BJ (cell line): ENCODE measurements at places on chromosomes 3 and 15.

- DNase-seq = no peak
Measured at GRCh38 chr15:63163217-63163616, 5.9 kb upstream of the RPS27L start.

DNA sequence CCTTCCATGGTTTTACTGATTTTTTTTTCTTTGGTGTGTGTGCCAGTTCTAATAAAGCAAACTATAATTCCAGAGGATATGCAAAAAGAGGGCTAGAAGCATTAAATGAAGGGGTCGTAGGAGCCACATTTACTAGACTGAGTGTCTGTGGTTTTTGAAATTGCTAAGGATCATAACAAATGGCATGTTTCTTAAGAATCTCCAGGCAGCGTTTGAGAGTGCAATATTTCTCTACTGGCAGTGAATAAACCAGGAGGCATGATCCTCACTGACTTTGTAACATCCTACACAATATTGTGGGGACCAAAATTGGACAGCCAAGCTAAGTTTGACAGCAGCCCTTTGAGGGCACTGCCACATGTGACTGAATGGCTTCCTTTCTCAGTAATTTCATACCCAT is 115.9 kb upstream of the CCNL1 start:
- DNase-seq = no peak

DNA sequence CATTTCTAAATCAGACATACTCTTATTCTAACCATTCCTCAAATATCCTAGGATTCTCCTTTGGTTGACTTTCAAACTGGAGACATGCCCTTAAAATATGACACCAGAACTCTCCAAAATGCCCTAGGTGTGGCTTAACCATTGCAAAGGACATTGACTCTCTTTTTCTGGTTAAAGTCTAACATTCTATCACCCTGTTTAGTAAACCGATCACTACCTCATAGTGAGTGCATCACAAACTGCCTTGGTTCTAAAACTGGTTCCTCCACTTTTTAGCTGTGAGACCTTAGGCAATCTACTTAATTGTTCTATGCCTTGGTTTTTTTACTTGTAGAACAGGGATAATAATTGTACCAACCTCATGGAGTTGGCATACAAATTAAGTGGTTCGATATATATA is 224.3 kb downstream of the CDIN1 start:
- DNase-seq = no peak

DNA sequence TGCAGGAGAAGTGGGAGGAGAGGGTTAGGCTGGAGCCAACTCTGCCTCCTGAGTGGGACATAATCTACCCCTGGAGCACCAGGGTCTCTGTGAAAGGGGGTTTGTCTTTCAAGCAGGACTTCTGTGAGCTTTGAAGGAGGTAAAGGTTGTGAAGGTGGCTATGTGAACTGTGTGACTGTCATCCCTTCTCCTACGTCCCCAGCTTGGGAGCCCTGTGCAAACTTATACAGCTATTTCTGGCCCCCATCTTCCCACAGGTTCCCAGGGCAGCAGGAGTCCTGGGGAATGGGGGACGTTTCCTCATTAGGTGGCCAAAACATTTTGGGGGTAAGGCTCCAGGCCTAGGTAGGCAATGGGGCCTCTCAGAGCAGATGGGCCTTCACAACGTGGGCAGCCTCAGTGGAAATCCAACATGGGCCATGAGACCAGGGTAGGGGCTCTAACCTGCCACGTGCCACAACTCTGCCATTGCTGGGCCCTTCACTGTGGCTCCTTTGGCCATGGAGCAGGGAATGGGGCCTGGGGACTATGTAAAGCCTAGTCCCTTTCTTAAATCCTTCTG is 3.5 kb downstream of the VIPR1 start:
- DNase-seq = no peak

DNA sequence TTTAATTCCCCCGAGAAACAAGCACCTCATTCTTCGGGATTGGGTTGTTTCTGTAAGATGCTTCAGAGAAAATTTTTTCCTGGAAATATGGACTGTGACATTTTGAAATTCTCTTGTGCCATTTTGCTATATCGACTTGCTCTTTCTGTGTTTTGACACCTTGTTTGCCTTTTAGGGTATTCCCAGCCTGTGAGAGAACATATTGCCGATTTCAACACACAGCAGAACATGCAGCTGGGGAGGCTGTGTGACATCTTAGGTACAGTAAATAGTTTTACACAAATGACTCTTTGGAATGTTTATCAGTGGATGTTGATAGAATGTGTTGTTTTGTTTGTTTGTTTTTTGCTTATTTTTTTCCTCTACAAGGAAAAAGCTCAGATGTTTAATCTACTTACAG is 130.2 kb downstream of the IQCH start:
- no peak for DNase-seq

GRCh38 chr3:2589336-2589969 is 490.8 kb downstream of the CNTN4 start:
- no peak for DNase-seq

DNA sequence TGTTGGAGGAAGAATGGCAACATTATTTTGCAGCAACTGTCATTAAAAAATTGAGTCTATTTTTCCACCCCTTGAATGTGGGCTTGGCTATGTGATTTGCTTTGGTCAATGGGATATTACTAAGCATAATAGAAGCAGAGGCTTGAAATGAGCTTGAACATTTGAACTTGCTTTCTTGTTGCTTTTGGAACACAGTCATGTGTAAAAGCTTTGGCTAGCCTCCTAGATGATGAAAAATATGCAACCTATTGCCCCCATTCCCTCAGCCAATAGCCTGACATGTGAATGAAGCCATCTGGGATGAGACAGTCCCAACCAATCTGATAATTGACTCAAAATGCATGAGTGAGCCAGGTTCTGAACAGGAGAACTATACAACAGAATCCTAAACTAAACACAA is 78.4 kb downstream of the PLSCR2 start:
- DNase-seq = peak; percentile 77

GRCh38 chr15:52652984-52653383 is 26.2 kb downstream of the ATOSA start:
- DNase-seq = peak; percentile 44

- DNase-seq = no peak
Measured at GRCh38 chr3:190013943-190014924, 106.5 kb downstream of the P3H2 start.

DNA sequence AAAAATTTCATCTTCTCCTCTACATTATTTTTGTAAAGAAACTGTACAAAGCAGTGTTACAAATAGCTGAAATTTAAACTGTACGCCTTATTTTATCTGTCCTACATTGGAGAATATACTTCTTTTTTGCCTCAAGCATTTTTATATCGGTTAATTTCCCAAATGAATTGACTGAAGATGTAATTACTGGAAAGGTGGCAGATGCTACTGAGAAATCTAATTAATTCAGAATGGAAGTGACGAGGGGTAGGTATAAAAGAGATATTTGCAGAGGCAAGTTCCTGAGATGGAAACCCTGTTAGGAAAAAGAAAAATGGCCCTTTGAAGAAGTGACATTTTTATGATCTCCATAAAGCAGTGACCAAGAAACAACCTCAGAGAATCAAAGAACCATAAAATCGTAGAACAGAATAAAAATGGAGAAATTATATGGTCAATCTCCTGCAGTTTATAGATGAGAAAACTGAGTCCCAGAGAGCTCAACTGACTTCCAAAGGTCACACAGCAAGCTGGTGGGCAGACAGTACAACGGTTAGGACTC is 20.4 kb downstream of the RUVBL1 start:
- DNase-seq = no peak

- no peak for DNase-seq
Measured at GRCh38 chr3:195583831-195584542, at the start of gene APOD. Gene APOD, minus strand, starts transcription at chr3:195583940. Its CDS starts 4,479 bp downstream, at chr3:195579461.

DNA sequence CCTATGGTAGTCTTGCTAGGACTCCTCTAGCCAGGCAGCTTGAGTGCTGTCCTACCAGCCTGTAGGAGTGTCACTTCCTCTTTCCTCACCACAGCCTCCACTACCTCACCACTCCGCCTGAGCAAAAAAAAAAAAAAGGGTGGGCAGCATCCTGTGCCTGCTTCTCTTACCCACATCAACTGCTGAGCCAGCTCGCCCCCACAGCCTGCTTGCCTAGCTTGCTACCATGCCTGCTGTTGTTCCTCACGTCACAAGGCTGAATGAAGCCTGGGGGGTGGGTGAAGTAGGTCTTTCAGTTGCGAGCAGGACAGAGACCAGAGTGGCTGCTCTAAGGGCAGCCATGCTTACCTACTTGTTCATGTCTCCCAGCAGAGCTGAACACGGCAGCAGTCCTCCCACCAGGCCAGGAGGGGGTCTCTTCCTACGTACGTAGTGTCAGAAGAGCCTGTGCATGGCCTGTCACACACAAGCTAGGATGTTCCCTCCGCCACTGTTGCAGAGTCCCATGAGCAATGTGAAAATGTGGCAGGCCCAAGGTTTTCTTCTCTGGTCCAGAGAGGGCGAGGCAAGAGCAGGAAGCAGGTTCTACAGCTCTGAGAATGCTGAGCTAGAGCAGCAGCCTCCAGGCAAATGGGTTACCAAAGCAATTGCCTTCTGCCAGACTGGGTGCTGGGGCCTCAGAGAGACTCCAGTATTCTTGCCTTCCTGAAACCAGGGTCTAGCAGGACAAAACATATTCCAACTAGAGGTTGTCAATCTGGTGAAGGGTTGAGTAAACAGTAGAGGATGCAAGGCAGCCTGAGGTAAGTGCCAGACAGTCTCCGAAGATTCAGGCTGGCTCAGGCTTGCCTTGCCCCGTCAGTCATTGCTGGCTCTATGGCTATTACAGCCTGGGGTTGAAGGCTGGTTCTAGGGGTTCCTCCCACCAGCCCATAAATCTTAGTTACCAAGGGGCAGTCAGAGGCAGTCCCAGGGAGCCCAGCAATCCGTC is 8.1 kb downstream of the PPM1M start:
- DNase-seq = no peak

GRCh38 chr3:111465081-111465670 is 76.8 kb upstream of the CD96 start:
- DNase-seq = no peak

DNA sequence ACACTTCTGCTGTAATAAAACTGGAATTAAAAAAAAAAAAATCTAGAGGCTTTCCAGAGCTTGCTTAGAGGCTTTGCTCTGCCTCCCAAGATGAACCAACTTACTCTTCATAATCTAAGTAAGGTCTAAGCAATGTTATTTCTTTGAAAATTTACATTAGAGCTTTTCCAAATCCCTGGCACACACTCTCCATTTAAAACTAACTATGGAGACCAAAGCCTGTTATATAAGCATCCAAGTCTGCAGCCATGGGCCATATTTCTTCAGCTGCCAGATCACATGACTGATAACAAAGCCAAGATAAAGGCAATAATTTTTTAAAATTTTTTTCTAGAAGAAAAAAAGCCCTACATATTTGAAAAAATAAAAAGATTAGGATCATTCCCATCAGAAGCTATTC is 55.0 kb upstream of the ARHGEF3 start:
- no peak for DNase-seq

GRCh38 chr3:141129541-141130011 is 78.4 kb downstream of the SPSB4 start:
- no peak for DNase-seq

GRCh38 chr15:58274885-58275284 is 136.7 kb downstream of the AQP9 start:
- DNase-seq = no peak

- no peak for DNase-seq
Measured at GRCh38 chr3:169701457-169701856, 37.9 kb upstream of the MECOM start.

GRCh38 chr3:102089904-102090720 is 240.8 kb downstream of the NFKBIZ start:
- peak; percentile 96 for DNase-seq

GRCh38 chr3:116331380-116331779 is 113.9 kb downstream of the LSAMP start:
- DNase-seq = no peak

DNA sequence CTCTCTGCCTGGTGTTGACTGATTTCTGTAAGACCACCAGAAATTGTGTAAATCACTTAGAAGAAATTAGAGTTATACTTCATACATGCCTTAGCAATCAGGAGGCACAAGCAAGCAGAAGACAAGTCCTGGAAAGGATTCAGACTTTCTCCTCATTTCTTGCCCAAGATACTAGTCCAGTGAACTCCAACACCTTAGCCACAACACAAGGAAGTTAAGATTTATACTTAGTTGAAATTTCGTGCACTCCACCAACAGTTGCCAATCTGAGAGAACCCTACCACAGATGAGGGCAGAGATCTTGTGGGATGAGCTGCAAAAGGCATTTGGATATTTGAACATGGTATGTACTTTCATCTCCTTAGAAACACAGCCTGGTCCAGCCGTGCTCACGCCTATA is 2.3 kb downstream of the P3H2 start:
- no peak for DNase-seq

DNA sequence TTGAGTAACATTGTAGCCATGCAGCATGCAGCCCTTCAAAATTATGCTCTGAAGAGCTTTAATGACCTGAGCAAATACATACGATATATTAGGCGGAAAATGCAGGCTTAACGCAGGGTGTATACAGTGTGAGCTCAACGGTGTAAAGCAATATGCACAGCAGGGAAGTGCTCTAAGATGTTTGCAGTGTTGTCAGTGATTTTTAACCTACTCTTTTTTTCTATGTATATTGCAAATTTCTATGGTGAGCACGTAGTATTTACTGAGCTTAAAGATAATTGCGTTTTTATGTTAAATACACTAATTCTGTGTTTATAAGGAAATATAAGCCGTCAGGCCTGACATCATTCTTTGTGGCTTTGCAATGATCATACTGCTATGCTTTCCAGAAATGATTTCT is 42.1 kb downstream of the DGKG start:
- no peak for DNase-seq

- DNase-seq = no peak
Measured at GRCh38 chr3:25945366-25945765, 155.5 kb downstream of the OXSM start.

DNA sequence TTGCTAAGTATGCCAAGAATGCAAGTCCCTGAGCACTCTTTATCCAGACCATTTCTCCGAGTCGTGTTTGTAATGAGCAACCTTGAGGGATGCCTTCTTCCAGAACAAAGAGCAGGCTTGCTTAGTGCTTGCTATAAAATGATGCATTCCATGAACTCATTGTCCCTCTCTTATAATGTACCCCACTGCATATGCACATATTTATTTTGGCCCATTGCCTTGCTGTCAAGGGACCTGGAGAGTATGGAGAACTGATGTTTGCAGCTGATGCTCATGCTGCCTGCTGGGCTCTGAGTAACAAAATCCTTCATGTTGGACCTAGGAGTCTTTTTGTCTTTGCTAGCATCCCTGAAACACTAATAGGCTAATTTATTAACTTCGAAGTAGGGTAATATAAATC is 97.8 kb upstream of the AADACL2 start:
- DNase-seq = no peak

- no peak for DNase-seq
Measured at GRCh38 chr3:28989646-28990089, 291.2 kb upstream of the RBMS3 start.
